Hypothalamus (tissue), 51 donors: ENCODE measurements at places on chromosomes 12 and 14.
A peak's percentile ranks its signal among the peaks of the same experiment; 100 is the strongest.

GRCh38 chr12:43312991-43313505 is 239.0 kb downstream of the ADAMTS20 start:
- DNase-seq, result no peak

- DNase-seq, result peak; percentile 82
These were observed 901 bp upstream of the NFKBIA start for GRCh38 chr14:35405304-35405996.

GRCh38 chr14:94936401-94936892 is 166.5 kb upstream of the GSC start:
- DNase-seq, result peak; percentile 87

DNA sequence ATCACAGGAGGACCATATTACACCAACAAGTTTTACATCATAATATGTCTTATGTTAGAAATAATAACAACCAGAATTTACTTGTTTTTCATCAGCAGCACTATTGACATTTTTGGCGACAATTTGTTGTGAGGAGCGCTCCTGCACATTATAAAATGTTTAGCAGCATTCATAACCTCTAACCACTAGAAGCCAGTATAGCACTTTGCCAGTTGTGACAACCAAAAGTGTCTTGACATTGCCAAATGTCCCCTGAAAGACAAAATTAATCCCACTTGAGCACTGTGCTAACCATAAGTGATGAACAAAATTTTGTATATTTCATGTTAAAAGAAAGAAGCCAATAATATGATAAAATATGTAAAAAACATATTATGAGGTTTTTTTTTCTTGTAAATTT is 356.9 kb upstream of the LMO3 start:
- DNase-seq, result no peak

GRCh38 chr14:102775855-102776760 is 1.1 kb upstream of the TRAF3 start:
- peak; percentile 39 for DNase-seq

DNA sequence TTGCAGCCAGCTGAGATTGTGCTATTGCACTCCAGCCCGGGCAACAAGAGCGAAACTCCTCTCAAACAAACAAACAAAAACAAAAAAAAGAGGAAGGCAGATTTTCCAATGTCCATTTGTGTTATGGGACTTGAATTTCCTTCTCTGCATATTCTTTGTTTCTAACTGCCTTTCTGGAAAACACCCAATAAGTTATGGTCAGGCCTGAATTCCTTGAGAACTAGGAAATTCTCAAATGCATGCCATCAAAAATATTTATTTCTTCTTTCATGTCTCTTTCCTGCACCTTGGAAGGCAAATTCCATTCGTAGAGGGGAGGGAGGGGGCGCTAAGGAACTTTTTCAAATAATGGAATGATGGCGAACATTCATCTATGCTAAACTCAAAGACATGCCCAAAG is 117.6 kb upstream of the TMCC3 start:
- DNase-seq, result no peak

DNA sequence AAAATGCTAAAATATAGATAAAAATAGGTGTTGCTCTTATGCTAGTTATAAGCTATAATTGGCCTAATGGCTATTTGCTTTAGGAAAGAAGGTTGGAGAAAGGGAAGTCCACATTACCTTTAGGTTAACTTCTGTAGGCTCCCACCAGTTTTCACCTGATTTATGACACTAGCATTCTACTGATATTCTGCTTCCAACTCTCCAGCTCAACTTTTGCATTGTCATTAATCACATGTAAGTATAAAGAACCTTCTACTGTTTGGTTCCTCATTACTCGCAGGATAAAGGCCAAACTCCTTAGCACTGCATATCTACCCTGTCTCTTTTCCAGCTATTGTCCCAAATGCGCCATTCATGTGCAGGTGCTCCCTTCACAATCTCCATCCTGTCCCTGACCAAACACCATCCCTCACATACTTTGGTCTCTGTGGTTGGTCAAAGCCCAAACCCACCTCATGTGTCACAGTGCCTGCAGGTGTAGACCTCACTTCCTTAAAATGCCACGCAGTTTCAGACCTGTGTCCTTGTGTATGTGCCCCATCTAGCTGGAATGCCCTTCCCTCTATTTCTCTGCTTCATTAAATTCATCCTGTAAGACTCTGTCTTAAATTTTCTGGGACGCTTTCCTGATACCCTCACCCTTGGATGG is 3.3 kb downstream of the DDHD1 start:
- no peak for DNase-seq

DNA sequence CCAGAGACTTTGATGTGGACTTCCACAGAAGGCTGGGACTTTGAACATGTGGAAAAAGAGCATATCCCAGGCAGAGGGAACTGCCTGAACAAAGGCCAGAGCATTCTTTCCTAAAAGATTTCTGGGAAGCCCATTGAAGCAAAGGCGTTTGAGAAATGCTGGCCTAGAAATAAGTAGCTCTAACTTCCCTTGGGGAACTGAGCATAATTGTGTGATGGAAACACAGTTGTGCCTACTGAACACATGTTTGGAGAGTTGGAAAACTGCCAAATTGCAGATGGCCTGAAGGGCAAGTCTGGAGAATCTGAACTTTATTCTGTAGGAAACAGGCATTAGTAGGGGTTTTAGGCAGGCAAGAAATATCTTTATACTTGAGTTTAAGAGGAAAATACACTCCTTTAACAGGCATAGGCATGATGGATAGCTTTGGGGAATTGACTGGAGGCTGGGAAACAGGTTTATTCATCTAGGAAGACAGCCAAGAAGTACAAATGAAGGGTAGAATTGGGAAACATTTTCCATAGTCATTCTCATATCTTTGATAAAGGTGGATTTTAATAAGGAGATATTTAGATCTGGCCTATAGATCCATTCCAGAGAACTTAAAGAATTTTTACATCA is 134.1 kb downstream of the TPH2 start:
- DNase-seq, result no peak

DNA sequence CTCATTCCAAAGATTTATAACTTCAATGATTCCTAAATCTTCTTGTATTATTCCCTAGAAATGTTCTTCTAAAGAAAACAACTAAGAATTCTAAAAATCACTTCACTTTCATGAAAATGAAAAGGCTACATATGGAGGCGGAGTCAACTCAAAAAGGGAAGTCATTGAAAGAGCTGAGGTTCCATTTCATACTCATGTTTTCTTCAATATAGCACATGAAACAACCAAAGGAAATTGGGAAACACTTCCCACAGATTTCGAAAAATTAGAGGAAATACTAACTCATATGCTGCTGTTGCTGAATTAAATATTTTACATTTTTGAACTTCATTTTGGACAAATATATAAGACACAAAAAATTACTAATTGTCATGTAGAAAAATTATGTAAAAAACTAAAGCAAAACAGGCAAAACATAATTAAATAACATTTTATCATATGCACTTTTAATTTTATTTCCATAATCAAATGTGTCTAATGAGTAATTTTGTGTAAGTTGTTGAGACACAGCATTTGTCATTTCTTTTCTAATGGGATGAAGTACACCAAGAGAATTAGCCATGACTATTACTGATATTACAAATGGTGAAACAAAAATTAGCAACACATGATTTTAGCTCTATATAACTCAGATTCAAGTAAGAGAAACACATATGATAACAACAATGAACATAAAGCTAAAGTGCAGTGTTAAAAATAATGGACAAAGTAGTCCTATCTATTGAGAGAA is at the start of gene CD163:
TSS of gene CD163 (minus strand) at position 92 of the 730 bp plus-strand sequence. CDS start at position 5, 87 bp downstream.
- no peak for DNase-seq

- no peak for DNase-seq
These were observed 126.3 kb downstream of the AACS start for GRCh38 chr12:125191361-125192087.

DNA sequence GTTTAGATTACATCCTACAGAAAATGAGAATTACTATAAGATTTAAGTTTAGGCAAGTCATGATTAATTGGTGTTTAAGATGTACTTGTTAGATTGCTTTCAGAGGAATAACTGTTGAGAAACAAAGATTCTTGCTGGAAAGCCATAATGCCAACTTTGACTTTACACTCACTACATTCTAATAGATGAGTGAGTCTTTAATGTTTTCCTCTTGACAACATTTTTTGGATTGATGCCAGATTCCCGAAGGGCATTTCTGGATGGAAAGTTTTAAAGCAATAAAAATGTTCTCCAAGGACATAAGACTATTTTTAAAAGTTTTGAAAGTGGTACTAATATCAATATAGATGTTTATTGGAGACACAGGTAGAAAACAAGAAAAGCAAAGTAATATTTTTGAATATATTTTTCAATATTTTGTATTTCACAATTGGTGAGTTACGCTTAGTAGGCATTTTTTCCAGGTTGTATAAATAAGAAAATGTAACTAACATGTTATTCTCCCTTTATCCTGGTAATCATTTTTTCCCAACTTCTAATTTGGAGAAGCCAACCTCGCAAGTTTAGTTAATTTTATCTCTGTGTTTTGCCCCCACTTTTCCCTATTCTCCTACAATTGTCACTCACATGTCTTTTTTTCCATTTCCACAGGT is 307.3 kb downstream of the CEP128 start:
- no peak for DNase-seq

DNA sequence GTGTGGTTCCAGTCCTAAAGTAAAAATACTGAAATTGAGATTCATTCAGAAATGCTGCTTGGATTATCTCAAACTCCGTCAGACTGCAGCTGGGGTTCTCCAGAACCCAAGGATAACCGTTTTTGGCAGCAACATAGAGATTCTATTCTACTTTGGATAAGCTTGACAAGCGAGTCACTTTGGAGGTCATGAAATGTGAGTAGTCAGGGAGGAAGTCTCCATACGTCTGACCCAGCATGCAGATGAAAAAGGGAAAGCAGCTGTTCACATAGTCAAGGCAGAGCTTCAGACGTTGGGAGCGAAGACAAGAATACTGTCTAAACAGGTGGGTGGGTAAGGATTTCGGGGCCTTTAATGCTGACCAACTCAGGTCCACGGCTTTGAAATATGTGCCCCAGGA is 14.9 kb upstream of the HSP90B1 start:
- no peak for DNase-seq

DNA sequence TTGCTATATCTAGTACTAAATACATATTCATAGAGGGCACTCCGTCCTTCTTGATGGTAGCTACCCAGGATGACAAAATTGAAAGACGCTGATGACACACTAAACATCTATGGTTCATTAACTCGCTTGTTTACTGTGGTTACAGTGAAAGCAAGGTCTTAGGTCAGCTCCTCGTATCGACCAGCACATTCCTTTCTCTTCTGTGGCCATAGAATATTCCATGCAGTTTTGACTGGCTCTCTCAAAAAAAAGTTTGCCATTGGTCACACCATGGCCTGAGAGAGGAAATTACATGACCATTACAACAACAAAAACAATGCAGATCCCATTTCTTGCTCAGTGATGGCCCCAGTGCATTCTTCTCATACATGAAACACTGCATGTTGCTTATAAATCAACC is 411.4 kb upstream of the SOX5 start:
- no peak for DNase-seq

GRCh38 chr14:61438036-61438435 is 116.7 kb downstream of the PRKCH start:
- no peak for DNase-seq
